ENCODE measurements at places on chromosomes 11 and 22.

GRCh38 chr11:2728663-2729332 lies 29.0 kb upstream of the KCNQ1OT1 start:
- DNase-seq = no peak

DNA sequence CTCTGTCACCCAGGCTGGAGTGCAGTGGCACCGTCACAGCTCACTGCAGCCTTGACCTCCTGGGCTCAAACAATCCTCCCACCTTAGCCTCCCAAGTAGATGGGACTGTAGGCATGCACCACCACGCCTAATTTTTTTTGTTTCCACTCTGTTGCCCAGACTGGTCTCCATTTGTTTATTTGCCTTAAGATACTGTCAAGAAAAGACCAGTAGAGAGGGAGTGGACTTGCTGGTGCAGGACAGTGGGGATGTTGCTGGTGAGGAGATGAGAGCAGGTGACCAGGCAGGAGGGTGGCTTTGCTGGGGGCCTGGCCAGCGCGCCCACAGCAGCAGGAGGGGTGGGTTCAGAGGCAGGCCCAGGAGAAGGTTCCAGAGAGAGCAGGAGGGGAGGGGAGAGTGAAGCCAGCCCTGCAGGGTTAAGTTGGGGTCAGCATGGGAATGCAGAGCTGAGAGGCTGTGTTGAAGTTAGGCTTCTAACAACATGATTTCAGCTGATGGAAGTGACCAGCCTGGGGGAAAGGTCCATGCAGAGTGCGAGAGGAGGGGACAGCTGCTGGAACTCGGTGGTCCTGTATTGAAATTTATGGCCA lies 35.8 kb downstream of the NADSYN1 start:
- DNase-seq = no peak

DNA sequence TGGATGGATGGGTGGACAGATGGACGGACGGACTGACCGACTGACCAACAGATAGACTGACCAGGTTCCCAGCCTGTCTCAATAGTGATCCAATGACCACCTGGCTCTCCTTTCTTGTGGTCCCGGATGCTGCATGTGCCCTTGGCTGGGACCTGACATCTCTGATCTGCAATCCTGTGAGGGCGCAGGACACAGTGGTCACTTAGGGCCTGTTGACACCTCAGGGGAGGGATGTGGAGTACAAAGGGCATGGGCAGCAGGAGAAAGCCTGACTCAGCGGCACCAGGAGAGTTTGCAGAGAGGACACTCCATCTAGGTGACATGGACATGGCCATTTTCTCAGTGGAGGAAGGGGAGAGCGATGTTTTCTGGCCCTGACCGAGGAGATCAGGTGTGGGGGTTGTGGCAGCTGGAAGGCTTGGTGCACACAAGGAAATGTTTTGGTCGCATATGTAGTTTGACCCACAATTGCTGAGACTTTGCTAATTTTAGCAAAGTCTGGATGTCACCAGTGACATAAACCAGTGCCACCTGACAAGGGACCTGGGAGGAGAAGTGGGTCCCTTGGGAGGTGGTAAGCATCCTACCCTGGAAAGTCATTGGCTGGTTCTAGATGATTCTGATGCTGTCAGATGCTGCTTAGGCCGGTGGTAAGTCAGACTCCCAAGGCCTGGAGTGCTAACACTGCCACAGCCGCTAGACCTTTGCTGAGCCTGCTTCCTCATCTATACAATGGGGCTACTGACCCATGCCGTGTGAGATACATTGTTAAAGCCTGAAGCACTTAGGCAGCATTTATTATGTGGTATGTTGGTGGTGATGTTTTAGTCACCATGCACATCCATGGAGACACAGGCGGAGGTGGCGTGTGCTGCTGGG lies 50.7 kb downstream of the CD82 start:
- no peak for DNase-seq

DNA sequence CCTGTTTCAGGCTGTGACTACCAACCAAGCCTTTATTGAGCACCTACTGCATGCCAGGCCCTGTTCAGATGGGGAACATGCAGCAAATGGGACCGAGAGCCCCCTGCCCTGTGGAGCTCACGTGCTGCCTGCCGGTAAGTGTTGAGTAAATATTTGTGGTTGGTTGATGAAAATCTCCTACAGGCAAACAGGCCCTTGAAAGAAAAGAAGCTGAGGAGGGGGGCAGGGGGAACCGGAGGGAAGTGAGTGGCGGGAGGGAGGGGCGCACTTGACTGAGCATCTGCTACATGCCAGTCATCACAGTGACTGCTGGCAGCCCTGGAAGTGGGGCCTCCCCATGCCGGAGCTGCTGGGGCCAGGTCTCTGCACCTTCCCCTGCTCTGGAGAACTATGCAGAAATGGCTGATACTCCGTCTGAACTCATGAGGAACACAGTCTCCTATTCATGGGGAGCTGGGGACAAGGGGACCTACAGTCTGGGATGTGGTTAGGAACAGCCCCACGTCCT lies 34.2 kb downstream of the MACROD1 start:
- peak; percentile 93 for DNase-seq

DNA sequence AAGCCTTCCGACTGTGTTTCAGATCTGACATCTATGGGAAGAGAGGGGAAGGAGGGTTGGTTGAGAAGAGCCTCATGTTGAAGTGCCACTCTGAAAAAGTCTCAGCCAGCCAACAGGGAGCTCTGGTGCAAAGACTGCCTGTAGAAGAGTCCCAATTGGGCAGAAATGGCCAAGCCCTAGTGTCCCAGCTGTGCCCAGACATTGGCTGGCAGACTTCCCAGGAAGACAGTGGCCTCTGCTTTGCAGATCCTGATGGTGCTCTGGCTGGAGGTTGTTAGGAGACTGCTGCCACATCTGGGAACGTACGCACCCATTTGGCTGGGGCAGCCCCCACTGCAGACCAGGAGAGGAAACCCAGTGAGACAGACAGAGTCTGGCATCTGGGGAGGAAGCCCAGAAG lies 3.2 kb upstream of the PLA2G3 start:
- no peak for DNase-seq

DNA sequence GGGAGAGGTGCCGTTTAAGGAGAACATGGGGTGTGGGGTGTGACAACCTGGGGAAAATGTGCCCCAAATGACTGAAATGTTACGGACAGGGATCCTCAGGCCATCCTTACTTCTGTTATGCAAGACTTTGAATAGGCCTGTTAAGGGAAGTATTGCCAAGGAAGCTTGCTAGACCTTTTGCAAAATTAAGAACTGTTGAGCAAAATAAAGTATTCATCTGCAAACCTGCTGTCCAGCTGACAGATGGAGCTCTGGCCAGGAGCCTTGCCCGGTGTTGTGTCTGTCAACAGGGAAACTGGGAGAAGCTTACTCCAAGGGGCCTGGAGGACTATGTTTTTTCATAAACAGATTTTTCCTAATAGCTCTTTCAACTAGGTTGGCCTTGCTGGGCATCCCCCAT lies 48.0 kb downstream of the FAT3 start:
- DNase-seq = no peak

All from NCI-H524 (cell line).